Hematopoietic multipotent progenitor cell treated with erythropoietin and hydrocortisone succinate and interleukin-3 and kit ligand, for 4 days (in vitro differentiated cells): ENCODE measurements at places on chromosomes 7 and 10.

DNA sequence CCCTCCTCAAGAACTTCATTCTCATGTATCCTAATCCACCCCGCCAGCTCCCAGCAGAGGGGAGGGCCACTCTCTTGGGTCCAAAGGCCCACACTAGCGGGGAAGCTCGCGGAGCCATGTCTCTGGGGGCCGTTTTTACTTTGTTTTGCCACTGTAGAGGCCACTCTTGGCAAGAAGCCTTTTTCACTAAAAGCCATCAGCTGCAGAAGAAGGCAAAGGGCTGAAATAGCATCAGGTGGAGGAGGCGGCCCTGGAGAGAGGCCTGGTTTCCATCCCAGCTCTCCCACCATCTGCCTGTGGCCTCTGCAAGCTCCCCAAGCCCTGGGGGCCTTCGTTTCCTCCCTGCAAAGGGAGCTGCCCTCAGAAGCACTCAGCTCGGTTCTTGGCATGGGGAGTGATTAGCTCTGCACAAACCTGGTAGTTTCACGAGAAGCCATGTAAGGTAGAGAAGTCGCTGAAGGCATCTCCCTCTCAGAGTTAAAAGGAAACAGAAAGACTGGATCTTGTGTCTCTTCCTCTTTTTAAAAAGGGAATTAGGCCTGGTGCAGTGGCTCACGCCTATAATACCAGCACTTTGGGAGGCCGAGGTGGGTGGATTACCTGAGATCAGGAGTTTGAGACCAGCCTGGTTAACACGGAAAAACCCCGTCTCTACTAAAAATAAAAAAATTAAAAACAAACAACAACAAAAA, 70.3 kb downstream of the PARP12 start:
- no peak for DNase-seq

GRCh38 chr10:52780391-52781155, 8.0 kb upstream of the MBL2 start:
- DNase-seq: no peak

DNA sequence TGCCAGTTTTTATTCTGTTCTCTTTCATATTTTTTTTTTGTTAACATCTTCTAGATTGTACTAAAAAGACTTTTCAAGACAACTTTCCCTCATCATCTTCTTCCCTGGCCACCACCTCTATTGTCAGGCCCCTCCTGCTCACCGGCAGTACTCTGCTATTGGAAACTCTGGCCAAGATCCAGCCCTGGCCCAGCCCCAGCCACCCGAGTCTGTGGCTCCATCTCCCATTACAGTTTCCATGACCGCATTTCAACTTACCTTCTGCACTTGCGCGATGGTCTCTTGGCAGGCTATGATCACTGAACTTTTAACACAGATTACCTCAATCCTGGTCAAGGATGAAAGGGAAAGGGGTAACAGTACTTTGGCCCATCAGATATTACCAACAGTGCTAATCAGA, 137.7 kb upstream of the POM121L12 start:
- DNase-seq: no peak

DNA sequence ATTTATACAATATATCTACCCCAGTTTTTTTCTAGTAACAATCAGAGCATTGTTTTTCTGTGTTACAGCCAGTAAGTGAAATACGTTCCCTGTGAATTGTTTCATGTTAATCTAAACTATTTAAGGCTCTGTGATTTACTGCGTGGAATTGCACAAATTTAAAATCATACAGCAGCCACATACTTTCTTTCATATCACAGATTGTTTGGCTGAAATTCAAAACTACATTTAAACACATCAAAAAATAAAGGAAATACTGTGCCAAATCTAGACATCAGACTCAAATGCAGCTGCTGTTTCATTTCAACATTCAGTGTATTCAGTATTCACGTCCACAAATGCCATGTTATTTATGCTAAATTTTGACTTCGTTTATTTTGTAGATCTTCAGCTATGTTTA, 242.6 kb upstream of the HGF start:
- DNase-seq: no peak

DNA sequence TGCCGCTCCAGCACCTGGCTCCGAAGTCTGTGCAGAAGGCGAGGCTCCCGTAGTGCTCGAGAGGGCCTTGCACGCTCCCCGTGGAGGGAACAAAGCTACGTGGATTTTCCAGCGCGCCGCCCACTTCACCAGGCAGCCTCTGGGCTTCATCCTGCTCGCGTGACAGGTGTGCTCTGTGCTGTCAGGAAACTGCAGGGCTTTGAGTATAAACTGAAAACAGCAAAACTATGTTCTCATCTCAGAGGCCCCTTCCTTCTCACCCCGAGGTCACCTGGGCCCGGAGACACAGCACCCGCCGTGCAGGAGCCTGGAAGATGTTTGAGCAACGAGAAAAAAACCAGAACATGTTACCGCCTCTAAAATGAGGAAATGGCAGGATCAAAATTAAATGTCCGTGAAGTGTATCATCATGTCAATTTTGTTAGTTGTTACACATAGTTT, 17.6 kb upstream of the GPR146 start:
- DNase-seq: no peak

DNA sequence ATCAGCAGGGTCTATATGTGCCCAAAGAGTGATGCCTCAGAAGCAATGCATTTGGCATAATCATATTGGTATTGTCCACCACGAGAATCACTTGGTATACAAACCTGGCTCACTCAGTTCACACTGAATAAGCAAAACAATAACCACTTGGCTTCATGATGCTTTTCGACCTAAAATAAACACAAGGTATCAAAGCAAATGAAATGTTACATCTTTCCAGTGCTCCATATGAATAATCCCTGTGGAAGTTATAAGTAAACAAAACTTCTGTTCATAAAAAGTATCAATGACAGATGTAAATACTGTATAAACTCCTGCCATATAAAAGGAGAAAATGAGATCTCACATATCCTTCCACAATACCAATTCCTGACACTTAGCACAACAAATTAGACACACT, 29.8 kb upstream of the EBLN1 start:
- DNase-seq: no peak

DNA sequence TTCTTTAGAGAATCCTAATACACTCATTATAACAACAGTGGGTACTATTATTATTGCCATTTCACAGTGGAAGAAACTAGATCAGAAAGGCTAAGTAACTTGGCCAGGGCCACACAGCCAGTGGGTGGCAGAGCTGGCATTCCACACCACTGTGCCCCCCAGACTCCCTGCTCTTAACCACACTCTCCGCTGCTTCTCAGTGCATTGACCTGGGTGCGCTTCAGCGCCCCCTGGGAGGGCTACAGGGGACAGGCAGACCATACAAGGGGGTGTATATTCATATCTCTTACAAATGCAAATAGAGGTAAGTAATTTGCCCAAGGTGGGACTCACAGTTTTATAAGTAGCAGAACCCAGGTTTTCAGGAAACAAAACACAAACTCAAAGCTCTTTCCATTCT, 77.0 kb upstream of the NMT2 start:
- DNase-seq: peak; percentile 75

- DNase-seq: no peak
These were observed 864.8 kb upstream of the AUTS2 start for GRCh38 chr7:68733219-68734153.

GRCh38 chr10:110865186-110865808, 6.4 kb upstream of the PDCD4 start:
- DNase-seq: peak; percentile 55

- DNase-seq: peak; percentile 24
These were observed 52.9 kb upstream of the PIK3CG start for GRCh38 chr7:106812027-106812643.

GRCh38 chr7:112347088-112347487, 103.2 kb upstream of the IFRD1 start:
- no peak for DNase-seq

- no peak for DNase-seq
These were observed 566.0 kb downstream of the SUGCT start for GRCh38 chr7:40700653-40701421.

GRCh38 chr10:114492351-114493037, 88.2 kb upstream of the AFAP1L2 start:
- peak; percentile 38 for DNase-seq

GRCh38 chr7:100175296-100175935, 1.8 kb downstream of the GPC2 start:
- DNase-seq: no peak

DNA sequence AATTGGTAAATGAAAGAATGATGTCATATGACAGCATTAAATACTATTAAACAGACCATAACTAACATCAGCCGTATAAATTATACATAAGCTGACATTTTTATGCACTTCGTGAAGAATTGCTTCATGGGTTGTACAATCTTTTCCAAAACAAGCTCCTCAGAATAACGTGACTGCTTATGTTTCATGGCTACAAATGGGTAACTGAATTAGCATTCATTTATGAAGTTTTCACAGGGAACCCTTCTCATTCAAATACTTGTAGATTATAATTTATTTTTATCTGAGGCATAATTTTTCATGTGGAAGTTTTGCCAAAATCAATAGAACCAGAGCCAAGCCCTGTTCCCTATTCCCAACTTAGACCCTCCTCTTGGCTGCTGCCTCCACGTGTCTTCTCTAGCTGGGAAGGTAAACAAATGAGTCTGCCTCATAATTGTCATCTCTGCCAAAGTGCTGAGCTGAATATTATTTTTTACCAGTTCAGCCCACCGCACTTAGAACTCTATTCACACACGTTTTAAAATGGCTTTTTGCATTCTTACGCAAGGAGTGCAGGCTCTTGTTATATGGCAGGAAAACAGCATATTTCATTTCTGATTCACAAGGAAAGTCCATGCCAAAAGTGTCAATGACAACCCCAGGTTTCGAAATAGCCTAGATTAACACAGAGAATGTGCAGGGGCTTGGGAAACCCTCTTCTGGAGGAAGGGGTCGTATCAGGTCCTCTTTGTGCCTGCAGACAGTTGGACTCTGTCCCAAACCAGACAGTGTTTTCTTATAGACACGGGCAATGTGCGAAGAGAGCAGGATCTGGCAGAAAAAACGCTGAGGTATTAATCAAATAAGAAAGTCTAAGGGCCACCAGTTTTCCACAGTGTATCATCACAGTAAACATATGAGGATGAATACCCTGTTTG, 370.7 kb upstream of the MGMT start:
- DNase-seq: peak; percentile 30

DNA sequence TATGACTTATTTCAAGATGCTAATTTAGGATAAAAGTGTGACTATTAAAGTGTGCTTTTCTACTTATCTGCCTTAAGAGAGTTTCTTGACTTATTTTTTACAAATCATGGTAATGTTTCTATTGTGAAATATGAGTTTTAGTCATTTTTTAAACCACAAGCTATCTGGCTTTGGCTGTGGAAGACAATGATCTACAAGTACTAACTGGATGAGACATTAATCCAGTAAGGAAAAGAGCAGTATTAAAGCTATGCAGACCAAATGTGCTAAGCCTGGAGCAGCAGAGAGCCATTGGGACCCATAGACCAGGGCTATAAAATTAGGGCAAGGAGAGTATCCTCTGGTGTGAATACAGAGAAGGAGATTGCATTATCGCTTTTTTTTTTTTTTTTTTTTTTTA, 92.4 kb downstream of the SEMA3A start:
- DNase-seq: no peak

DNA sequence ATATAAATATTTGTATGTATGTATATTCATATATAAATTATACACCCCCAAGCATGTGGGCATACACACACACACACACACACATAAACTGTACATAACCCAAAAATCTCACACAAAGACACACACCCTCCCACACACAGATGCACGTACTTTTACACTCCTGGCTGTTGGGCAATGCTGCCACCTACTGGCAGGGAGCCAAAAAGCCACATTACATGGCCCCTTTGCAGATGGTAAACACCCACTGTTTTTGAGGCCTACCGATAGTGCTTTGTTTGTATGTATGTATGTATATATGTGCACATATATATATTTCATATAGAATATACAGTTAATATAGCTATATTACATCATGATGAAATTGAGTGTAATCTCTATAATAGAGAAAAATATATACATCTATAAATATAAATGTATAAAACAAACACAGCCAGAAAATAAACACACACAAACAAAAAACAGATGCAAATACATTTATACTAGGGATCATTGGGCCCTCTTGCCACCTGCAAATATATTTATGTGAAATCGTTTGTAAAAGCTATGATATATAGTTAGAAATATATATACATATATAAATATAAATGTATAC, 120.1 kb upstream of the ACBD5 start:
- DNase-seq: peak; percentile 91

GRCh38 chr10:79097021-79097872, 28.5 kb downstream of the ZMIZ1 start:
- DNase-seq: peak; percentile 64

- no peak for DNase-seq
These were observed 214.2 kb downstream of the ANK3 start for GRCh38 chr10:60175441-60175971.

- peak; percentile 8 for DNase-seq
These were observed 81.9 kb downstream of the GPR141 start for GRCh38 chr7:37765421-37765829.

GRCh38 chr7:79837915-79838314, 296.7 kb upstream of the GNAI1 start:
- DNase-seq: no peak

- DNase-seq: no peak
These were observed 178.0 kb upstream of the GLI3 start for GRCh38 chr7:42414941-42415505.

GRCh38 chr10:50600831-50601477, 22.8 kb downstream of the SGMS1 start:
- no peak for DNase-seq

- DNase-seq: no peak
These were observed 14.1 kb downstream of the NRCAM start for GRCh38 chr7:108442039-108442568.

GRCh38 chr10:15817409-15818046, 42.8 kb downstream of the MINDY3 start:
- DNase-seq: no peak

DNA sequence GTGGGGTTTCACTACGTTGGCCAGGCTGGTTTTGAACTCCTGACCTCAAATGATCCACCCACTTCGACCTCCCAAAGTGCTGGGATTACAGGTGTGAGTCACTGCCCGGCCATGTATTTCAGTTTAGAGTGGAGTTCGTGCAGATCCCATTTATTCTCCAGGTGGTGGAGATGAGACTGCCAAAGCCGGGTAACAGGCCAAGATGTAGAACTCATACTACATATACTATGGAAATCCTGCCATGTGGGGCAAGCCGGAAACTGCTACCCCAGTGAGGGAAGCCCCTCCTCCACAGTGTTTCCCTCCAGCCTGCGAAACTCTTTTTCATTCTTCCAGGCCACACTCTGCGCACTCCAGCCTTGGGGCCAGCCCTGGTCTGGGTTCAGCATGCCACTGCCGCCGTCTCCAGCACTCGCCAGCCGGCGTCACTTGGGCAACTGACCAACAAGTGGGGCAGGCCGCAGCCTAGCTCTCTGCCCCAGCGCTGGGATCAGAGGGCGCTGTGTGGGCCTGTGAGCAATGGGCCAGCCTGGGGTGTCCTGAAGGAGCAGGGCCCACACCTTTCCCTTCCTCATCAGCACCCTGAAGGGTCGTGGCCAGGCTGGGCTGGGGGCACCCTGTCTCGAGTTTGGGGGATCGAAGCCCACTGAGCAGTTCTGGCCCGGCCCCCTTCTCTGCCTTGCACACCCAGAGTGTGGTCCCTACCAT, 122.0 kb downstream of the TRRAP start:
- no peak for DNase-seq
